ENCODE measurements at places on chromosomes 11 and 22.

DNA sequence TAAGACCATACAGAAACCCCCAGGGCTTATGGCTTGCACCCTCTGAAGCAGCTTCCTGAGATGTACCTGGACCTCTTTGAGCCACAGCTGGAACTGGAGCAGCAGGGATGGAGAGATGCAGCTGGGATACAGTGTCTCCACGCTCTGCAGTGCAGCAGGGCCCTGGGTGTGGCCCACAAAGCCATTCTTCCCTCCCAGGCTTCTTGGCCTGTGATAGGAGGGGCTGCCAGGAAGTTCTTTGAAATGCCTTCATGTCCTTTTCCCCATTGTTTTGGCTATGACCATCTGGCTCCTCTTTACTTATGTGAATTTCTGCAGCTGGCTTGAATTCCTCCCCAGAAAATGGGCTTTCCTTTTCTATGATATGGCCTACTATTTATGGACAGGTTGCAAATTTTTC lies 37.1 kb upstream of the RAB38 start:
- no peak for DNase-seq

DNA sequence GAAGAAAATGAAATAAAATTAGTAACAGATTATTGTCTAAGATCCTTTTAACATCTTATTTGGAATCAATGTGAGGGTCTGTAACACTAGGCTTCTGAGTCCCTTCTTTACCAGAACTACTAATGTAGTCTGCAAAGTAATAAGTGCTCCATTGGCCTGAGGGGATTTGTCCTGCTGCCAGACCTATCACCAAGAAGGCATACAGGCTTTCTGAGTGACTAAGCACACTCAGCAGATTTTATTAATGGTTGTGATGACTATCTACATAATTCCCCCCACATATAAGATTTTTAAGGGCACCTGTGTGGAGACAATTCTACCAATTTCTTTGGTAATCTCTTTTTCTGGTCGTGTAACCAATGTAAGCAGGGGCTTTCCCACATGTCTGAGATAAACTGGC lies 365.0 kb upstream of the FAT3 start:
- no peak for DNase-seq

DNA sequence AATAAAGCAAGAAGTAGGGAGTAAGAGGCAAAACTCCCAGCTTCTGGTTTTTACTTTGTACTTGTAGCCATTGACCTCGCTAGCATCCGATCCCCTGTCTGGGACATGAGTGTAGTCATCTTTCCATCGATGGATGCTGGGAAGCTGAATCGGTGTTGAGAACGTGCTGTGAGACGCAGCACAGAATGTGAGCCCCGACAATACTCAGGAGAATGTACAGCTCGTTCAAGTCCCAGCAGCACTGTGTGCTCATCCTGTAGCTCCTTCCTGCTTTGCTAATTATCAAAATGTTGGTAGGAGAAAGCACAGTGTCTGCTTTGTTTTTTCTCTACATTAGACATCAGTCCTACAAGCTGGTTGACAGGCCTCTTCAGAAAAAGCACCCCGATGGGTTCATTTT lies 56.6 kb downstream of the JAM3 start:
- no peak for DNase-seq

DNA sequence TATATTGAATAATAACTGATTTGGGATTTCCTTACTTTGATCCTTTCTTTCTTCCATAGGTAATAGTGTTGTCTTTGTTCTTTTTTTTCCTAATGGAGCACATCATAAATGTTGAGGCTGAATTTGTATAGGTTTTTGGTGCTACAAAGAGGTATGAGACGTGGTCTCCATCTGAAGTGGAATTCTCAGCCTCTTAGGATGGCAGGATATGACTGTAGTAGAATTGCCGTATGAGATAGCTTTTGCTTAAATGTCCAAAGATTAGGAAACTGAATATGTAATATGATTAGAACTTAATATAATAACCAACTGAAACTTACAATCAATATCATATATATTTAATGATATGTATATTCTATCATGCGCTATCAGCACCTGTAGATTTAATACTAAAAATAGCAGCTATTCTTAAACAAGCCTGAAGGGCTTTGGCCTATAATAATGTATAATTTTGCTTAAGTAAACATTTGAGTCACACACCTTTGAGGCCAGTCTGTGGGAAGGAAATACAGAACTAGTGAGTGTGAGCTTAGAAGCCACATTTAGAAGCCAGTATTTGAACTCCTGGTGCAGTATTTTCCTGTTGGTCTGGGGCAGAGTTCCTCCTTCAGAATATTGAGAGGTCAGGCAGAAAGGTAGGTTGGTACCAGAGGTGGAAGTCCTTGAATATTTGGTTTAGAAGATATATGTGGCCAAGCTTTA lies 62.6 kb downstream of the SWAP70 start:
- no peak for DNase-seq

DNA sequence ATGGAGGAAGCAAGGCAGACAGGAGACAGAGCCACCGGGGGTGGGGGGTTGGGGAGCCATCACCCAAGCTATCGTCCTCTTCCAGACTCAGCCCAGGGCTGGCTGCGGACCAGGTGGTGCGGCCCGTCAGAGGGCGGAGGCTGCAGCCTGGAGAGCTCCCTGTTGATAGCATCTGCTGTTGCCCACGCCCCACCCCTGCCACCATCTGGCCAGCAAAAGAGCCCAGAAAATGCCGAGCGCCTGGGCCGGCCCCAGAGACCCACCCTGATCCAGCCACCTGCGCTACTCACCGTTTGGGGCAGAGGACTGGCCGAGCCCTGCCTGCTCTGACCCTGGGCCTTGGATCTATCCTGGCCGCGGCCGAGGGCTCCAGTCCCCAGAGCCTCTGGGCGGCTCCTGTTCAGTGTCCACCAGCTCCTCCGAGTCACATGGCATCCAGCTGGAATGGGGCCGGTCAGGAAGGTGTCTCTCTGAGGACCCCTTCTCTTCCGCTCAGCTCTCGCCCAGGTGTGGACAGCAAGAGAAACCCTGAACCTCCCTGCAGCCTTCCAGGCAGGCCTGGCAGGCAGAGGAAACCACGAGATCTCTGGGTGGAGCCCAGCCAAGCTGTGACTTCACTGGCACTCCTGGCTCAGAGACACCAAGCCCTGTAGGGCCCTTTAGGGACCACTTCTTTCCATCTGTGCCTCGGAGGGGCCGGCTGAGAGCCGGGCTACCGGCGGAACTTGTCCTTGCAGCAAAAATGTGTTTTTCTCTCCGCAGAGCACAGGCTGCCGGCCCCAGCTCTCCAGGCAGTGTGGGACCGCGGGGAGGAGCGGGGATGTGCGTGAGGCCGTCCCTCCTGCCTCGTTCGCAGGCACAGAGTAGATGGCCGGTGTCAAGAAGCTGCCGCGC lies at the start of gene MRGPRE:
MRGPRE (minus strand) TSS at position 567 of the 894 bp plus-strand sequence. CDS start 3,618 bp downstream, outside the sequence.
- no peak for DNase-seq

- DNase-seq = no peak
Measured at GRCh38 chr11:113162592-113162962, 151.8 kb upstream of the TTC12 start.
